ENCODE measurements at places on chromosomes 3 and 15.

- DNase-seq: peak; percentile 49
These were observed 19.6 kb upstream of the TASOR start for GRCh38 chr3:56702490-56703315.

GRCh38 chr15:66703540-66703941 lies 1.5 kb downstream of the SMAD6 start:
- no peak for DNase-seq

DNA sequence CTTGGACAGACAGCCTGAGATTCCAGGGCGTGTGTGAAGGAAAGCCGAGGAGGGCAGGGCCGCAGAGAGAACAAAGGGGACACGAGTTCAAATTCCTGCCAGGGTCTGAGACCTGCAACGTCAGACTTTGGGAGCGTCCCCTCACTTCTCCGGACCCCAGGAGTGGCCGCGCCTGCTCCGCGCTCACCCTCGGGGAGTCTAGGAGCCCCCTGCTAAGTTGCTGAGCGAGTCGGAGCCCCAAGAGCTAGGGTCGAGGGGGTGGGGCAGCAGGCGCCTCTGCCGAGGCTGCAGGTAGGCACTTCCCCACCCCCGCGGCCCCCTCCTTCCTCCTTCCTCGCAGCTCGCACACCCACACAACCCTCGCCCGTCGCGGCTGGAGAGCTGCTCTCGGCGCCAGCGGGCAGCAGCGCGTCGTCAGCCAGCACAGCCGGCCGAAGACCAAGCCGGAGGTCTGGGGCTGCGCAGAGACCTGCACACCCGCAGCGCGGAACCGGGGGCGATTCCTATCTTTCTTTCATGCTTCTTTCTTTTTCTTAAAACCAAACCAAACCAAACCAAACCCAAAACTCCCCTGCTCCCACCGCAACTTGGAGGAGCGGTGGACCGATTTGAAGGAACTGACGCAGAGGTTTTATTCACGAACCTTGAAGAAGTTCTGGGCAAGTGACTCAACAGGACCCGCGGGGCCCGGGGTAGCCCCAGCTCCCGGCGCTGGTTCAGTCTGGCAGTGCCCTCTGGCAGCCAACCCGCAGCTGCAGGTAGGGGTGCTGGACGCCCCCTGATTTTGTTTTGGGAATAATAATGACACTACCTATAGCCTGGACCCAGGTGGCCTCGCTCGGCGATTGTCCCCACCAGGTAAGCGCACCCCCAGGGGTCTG lies at the start of gene ANKRD34C:
Gene ANKRD34C, plus strand, starts transcription at position 352 of the 881 bp plus-strand sequence. CDS start 10,563 bp downstream, outside the sequence.
- DNase-seq: peak; percentile 19

- no peak for DNase-seq
These were observed 93.2 kb upstream of the IQSEC1 start for GRCh38 chr3:13166243-13167063.

DNA sequence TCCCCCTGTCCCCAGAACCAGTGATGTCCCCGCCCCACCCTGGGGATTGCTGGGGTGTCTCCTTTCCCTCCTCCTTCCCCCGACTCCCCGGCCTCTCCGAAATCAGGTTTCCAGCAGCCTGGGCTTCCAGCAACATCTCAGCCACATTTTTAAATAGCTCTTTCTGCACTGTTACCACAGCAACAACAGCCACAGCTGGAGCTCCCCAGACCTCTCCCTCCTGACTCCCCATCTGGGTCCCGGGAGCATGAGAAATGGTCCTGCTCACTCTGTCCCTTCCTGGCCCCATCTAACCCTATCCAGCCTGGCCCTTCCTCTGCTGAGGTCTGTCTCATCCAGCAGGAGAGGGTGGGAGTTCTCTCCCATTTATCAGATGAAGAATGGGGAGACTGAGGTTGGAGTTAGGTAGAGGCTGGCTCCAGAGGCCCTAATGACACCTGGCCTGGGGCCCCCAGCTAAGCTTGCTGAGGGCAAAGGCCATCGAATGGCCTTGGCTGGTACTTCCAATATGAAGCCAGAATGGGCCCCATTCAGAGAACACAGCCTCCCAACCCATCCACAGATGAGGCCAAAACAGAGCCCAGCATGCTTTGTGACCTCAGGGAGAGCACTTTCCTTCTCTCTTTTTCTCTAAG lies 1.5 kb downstream of the CAMK1 start:
- no peak for DNase-seq

- DNase-seq: no peak
These were observed 70.7 kb downstream of the DCLK3 start for GRCh38 chr3:36693670-36694069.

DNA sequence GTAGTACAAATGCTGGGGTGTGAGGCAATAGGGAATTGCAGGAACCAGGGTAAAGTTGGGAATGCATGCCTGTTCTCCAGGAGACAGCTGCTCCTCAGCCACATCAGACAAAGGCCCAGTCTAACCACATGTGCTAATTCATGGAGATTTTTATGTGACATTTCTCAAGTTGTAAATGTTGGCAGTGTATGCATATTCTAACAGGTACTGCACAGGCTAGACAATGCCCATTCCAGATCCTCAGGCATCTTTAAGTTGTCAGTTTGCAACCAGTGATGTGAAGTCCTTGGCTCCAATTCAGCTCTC lies 84.9 kb downstream of the EEFSEC start:
- DNase-seq: no peak

DNA sequence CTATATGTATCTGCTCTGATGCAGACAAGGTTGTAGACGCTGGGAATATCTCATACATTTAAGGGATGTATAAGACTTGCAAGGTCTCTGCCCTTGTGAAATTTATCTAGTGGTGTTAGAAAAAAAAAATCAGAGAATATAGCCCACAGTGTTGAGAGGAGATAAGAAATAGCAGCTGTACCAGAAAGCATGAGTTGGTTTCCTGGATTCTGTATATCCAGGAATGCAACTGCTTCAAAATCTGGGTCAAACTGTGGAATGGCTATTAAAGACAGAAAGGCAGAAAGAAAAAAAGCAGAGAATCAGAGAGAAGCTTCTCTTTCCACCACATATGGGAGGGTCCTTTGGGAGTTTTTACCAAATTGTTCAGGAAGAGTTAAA lies 1.5 kb upstream of the TMEM212 start:
- no peak for DNase-seq

- peak; percentile 69 for DNase-seq
These were observed at the start of gene CPEB1 for GRCh38 chr15:82647045-82647834. Gene CPEB1 (minus strand): TSS chr15:82647363. CDS start chr15:82628459, 18,904 bp downstream.

Measured in HEK293T (cell line).